ENCODE measurements at places on chromosomes 2 and 18.
A peak's percentile ranks its signal among the peaks of the same experiment; 100 is the strongest.

- peak; percentile 26 for DNase-seq
These were observed 37.9 kb downstream of the EHD3 start for GRCh38 chr2:31271851-31272267.

DNA sequence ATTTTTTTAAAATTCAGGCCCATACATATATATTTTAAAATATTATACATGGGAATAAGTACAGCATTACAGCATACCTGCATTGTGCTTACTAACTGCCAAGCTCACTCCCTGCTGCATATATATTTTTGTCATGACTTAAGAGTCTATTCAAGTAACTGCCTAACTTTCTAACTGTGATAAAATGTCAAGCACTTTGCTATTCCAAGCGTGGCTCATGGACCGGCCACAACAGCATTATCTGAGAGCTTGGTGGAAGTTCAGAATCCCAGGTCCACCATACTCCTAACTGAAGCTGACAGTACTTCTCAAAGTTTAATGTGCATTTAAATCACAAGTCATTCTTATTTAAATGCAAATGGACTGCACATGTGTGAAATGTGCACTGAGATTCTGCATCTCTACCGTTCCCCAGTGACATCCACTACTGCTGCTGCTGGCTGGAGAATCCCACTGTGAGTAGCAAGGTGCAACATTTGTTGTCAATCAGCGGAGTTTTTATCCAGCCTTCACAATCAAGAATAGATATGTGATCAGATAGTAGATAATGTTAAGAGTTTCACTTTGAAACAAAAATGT, 79.1 kb downstream of the DYM start:
- DNase-seq = no peak

DNA sequence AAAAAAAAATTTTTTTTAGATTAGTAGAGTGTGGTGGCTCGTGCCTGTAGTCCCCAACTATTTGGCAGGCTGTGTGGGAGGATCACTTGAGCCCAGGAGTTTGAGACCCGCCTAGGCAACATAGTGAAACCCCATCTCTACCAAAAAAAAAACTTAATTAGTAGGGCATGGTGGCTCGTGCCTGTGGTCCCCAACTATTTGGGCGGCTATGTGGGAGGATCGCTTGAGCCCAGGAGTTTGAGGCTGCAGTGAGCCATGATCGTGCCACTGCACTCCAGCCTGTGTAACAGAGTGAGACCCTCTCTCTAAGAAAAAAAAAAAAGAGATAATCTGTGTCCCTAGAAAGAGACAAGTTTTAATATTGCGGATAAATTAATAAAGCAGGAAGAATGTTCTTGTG, 8.8 kb downstream of the GPR55 start:
- DNase-seq = no peak

GRCh38 chr2:83953697-83954096, 505.4 kb downstream of the SUCLG1 start:
- DNase-seq = no peak

GRCh38 chr2:49719241-49719640, 564.9 kb upstream of the FSHR start:
- DNase-seq = no peak

GRCh38 chr2:56676966-56677365, 493.2 kb downstream of the CCDC85A start:
- DNase-seq = no peak

GRCh38 chr2:171855401-171855800, 38.6 kb downstream of the SLC25A12 start:
- DNase-seq = peak; percentile 31

DNA sequence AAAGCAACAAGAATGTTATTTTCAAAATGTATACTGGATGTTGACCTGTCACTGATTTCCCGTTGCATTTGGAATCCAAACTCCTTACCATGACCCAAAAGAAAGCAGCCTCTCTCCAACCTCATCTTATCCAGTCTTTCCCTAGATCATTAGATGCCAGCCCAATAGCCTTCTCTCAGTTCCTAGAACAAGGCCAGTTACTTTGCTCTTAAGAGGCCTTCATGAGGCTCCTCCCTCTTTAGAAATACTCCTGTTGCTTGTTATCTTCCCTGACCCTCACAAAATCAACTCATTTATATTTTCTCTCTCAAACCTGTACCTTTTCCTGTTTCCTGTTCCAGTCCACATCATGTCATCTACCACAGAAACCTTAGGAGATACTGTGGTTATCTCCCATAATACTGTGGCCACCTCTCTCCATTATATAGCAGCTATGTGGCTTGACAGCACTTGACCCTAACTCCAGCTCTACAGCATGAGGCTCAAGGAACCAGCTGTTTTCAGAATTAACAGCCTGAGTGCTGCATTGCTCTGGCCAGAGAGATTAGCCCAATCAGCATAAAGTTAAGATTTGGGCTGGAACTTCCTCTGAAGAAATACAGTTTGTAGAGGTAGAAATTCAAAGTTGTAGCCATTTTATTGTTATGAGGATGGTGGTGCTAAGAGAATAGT, 22.8 kb downstream of the SRBD1 start:
- no peak for DNase-seq

- DNase-seq = no peak
These were observed 33.4 kb upstream of the ITGA6 start for GRCh38 chr2:172394002-172394401.
